ENCODE measurements at places on chromosomes 5 and 9.

DNA sequence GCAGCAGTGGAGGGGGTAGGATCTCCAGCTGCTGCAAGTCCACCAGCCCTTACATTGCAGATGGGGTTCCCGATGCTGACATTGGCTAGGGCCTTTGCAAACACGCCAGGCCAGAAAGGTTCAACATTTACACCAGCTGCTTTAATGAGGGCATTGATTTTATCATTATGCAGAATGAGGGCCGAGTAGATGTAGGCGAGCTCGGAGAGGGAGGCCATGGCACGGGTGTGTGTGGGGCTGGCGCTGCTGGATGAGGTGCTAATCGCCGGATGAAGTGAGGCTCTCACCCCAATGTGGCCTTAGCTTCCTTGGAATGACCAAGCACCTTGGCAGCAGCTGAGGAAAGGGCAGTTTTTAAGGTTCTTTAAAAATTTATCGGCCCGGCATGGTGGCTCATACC, 27.4 kb downstream of the PHAX start:
- no peak for DNase-seq

DNA sequence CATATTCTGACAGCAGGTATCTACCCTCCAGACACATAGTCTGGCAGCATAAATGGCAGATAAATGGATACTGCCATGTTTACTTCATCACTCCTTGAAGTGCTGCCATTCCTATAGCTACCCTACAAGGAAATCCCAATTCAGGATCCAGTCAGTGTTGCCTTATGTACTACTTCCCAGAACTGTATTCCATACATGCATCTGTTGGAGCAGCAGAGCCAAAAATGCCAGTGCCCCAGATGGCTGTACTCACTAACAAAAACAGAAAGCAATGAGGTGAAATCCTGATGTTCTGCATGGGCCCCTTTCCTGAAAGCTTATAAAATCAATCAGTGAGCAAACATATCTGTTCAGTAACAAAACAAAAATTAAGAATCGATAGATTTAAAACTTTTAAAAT, 490.0 kb upstream of the COX7C start:
- no peak for DNase-seq

GRCh38 chr9:99031319-99031718, 73.6 kb upstream of the TGFBR1 start:
- DNase-seq = no peak

- DNase-seq = no peak
Observed at GRCh38 chr5:100838048-100838473, 65.0 kb downstream of the ST8SIA4 start.

- no peak for DNase-seq
Observed at GRCh38 chr9:18869725-18870124, 163.3 kb downstream of the SAXO1 start.

DNA sequence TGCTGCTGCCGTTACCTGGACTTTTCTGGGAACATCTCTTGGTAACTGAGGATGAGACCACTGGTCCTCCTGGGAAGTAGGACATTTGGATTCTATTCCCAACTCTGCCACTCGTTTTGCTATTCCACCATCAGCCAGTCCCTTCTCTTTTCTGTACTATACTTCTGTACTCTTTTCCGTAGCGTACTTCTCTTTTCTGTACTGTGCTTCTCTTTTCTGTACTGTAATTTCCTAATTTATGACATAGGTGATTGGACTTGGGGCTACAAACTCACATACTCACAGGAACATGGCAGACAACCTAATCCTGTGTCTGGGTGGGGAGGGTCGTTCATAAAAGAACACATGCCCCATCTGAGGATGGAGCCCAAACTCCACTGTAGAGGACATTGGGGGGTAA, 335.3 kb upstream of the PANK3 start:
- DNase-seq = no peak

GRCh38 chr5:149646564-149646963, 65.3 kb downstream of the ARHGEF37 start:
- no peak for DNase-seq

- no peak for DNase-seq
Observed at GRCh38 chr5:149490599-149491485, 60.4 kb downstream of the CSNK1A1 start.

GRCh38 chr9:81289622-81290021, 399.7 kb downstream of the TLE1 start:
- no peak for DNase-seq

- no peak for DNase-seq
Observed at GRCh38 chr9:94270009-94270408, 10.9 kb downstream of the ZNF169 start.

GRCh38 chr5:76292620-76293322, 110.3 kb upstream of the IQGAP2 start:
- DNase-seq = no peak

GRCh38 chr9:16535555-16535954, 334.9 kb downstream of the BNC2 start:
- no peak for DNase-seq

DNA sequence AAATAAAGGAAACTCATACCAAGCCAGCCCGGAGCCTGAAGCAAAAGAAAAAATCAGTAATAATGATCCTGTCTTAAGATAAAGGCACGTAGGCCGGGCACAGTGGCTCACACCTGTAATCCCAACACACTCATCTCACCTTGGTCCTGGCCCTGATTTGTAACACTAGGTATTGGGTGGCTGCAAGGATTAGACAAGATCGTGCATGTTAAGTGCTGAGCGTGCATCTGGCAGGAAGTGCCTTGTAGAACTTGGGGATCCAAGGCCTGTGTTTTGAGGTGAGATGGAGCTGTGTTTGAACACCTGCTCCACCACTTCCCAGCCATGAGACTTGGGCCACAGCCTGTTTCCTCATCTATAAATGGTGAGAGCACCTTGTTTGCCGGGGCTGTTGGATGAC, 41.5 kb downstream of the SPRY4 start:
- no peak for DNase-seq

- DNase-seq = no peak
Observed at GRCh38 chr9:89431930-89432725, 65.8 kb downstream of the SEMA4D start.

GRCh38 chr5:88691230-88691582, 191.8 kb downstream of the MEF2C start:
- DNase-seq = no peak

DNA sequence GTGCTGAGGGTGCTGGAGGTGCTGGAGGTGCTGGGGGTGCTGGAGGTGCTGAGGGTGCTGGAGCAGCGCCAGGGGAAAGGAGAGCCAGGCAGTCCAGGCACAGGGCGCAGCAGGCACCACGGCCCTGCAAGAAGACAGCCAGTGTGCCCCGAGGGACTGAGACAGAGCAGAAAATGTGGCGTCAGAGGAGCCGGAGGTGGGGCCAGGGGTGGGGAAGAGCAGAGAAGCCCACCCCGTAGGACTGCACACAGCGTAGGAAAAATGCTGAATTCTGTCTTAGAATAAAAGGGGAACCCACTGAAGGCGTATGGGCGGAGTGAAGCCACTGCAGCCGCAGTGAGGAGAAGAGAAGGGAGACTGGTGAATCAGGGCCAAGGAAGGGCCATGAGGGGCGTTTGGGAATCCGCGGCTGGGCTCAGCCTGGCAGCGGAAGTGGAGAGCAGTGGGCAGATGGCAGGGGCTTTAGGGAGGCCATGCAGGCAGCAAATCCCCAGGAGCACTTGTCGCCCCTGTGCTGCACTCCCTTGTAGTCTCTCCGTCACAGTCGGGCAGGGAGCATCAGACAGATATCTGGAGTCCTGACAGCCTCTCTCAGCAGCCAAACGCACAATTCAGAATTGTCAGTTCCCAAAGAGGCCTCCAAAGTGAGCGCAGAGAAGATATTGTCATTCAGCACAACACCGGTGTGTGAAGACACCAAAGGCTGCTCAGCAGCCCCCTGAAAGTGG, 35.9 kb upstream of the LECT2 start:
- no peak for DNase-seq

DNA sequence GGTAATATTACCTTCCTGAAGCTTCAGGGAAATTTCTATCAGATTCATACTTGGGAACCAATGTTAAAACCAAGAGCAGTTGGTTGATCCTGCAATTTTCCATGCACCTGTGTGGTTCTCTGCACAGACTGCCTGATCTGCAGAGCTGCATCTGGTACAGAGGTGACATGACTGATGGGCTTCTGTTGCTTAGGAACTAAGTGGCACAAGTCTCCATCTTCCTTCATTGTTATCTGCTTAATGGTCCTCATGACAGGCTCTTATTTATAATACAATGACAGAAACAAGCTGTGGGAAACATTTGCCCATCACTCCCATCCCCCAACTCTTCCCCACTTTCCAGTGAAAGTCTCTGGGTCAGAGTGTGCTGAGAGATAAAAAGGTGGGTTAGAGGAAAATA, 799.1 kb downstream of the TAF11L14 start:
- DNase-seq = no peak

GRCh38 chr5:1793966-1794900, 5.4 kb downstream of the MRPL36 start:
- peak; percentile 40 for DNase-seq

- DNase-seq = peak; percentile 72
Observed at GRCh38 chr5:9348401-9348996, 197.4 kb downstream of the SEMA5A start.

DNA sequence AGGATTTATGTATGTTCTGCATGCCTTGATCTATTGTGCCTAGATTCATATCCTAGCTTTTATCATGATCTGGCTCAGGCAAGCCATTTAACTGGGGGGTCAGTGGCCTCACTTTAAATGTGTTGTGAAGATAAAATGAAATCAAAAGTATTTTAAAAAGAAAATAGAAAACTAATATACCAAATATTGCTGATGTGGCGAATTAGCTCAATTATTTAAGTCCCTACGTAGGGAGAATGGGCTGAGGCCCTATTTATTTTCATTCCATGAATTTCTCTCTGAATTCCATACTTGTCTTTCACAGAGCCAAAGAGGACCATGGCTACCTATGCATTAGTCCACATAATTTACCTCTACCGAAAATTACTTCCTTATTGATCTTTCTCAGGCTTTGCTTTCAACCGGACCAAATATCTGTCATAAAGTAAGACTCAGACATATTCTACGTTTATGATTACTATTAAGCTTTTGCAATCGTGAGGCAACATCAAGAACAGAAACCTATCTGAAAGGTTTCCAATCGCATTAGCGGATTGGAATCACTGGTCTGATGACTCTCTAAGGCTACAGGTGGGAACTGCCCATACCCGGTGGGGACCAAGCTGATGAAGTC, 1.7 kb downstream of the MBLAC2 start:
- DNase-seq = no peak

GRCh38 chr5:37189355-37189754, 59.8 kb downstream of the CPLANE1 start:
- no peak for DNase-seq

- no peak for DNase-seq
Observed at GRCh38 chr9:79651251-79651795, 79.6 kb downstream of the TLE4 start.

- DNase-seq = no peak
Observed at GRCh38 chr5:34685485-34686165, 29.5 kb downstream of the RAI14 start.

GRCh38 chr9:70293214-70293613, 34.4 kb downstream of the SMC5 start:
- DNase-seq = no peak

- DNase-seq = no peak
Observed at GRCh38 chr9:3262826-3263529, 262.8 kb downstream of the RFX3 start.

DNA sequence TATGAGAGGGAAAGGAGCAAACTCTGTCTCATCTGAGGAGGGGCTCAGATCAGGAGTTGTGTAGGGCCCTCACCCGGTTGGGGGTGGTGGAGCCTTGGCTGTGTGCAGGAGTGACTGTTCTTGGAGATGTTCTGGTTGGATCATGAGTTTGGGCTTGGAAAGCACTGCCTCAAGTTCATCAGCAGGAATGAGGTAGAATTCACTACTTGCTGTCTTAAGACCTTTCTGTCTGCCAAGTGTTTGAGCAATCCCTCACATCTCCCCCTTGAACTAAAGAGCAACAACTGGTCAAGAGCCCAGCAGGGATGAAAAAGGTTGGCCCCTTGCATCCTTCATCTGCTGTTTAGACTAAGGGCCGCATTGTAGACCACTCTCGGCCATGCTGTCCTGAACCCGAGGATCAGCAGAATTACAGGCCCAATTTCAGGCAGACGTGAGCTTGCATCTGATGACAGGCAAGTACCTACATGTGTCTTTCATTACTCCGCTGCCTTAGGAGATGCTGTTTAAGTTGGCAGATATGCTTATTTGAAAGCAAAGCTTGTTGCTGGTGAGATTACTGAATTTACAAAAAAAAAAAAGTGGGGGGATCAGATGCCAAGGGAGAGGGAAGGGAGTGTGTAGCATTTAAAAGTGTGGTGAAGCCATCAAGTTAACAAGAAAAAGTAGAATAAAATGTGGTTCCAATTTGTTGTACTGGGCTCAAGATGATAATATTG, 36.4 kb downstream of the PIK3R1 start:
- DNase-seq = peak; percentile 59

GRCh38 chr5:93431250-93431649, 149.8 kb downstream of the NR2F1-AS1 start:
- DNase-seq = no peak

DNA sequence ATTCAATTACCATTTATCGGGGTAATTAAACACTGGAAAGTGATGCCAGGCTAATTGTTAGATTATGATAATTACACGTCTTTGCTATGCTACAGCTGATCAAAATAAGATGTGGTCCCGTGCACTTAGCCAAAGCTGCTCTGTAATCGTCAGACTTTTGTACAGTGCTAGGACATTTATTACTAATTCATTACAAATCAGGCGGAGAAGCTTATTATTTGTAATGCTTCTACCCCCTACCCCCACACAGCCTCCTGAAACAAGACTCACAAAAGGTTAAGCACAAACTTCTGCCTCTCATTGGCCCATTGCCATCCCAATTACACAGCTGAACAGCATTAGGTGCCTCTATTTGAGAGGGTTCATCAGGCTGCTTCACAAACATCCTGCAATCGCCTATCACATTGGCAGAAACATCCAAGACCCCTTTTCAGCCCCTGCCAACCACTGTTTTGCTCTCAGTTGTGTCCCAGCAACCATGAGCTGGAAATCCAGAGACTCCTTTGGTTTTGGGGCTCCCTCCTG, 232.7 kb downstream of the EFNA5 start:
- DNase-seq = no peak

DNA sequence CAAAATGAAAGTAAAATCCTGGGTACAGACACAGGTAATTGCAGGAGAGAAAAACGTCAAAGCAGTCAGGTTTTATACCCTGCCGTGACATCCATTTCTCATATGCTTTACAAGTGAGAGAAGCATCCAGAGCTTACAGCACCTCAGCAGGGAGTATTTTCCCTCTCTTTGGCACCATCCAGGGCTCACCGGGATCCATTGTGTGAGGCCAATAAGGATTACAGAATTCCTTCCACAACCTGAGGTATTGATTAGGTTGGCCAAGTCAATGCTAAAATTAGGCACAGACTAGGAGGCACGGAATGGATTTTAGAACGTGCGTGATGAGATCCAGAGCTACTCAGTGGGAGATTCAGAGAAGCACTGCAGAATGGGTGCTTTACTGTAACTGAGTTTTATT, 296.6 kb downstream of the FBXL7 start:
- no peak for DNase-seq

GRCh38 chr9:83065233-83065632, 2.3 kb upstream of the RASEF start:
- no peak for DNase-seq

- no peak for DNase-seq
Observed at GRCh38 chr9:108430655-108431054, 425.1 kb downstream of the ACTL7B start.
